ENCODE measurements at places on chromosomes 3 and 15.

DNA sequence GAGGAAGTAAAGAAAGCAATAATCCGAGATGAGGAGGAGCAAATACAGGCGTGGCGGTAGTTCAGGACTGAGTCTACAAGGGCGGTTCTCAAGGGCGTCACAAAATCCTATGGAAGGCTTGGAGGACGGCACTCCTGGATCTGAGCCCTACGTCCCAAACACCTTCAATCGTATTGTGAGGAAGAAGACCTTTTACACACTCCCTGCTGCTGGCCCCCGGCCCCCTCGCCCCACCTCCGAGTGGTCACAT, 747 bp downstream of the PLD1 start:
- peak; percentile 75 for DNase-seq

GRCh38 chr3:59425942-59426341, 376.1 kb upstream of the CFAP20DC start:
- DNase-seq = no peak

GRCh38 chr15:83587091-83587490, 66.8 kb upstream of the ADAMTSL3 start:
- no peak for DNase-seq

DNA sequence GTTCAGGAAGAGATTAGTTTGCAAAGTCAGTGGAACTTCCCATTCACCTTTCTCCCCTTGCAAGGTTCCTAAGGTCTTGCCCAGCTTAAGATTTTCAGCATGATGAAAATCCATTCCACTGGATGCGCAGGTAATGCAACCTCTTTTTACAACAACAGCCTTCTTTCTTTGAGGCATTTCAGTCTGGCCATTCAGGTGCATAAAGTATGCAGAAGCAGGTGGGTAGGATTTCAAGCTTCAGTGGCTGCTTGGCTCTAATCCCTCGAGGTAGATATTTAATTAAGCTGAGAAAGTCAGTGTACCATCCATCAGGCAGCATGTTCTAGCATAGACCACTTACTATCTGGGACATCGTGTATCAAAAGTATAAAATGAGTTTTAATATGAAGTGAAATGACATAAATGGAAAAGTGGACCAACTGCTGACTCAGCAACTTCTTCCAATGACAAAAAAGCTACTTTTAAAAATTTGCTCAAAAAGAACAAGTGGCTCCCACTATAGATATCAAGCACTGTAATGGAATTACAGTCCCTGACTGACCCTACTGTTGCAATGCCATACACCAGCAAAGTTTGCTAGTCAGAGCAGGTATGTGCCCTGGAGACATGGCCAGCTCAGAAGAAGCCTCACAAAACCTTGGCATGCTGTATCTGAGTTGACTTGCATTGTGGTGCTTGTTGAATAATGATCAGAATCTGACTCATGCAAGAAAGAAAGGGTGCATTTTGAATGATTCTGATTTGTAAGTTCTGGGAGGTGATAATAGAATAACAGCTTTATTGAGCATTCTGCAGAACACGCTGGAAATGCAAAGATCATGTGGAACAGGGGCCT, 459.9 kb upstream of the MCTP2 start:
- DNase-seq = no peak

- DNase-seq = no peak
These were observed 44.4 kb downstream of the PCOLCE2 start for GRCh38 chr3:142844339-142844977.

- no peak for DNase-seq
These were observed 27.7 kb downstream of the CCDC13 start for GRCh38 chr3:42745291-42745745.

DNA sequence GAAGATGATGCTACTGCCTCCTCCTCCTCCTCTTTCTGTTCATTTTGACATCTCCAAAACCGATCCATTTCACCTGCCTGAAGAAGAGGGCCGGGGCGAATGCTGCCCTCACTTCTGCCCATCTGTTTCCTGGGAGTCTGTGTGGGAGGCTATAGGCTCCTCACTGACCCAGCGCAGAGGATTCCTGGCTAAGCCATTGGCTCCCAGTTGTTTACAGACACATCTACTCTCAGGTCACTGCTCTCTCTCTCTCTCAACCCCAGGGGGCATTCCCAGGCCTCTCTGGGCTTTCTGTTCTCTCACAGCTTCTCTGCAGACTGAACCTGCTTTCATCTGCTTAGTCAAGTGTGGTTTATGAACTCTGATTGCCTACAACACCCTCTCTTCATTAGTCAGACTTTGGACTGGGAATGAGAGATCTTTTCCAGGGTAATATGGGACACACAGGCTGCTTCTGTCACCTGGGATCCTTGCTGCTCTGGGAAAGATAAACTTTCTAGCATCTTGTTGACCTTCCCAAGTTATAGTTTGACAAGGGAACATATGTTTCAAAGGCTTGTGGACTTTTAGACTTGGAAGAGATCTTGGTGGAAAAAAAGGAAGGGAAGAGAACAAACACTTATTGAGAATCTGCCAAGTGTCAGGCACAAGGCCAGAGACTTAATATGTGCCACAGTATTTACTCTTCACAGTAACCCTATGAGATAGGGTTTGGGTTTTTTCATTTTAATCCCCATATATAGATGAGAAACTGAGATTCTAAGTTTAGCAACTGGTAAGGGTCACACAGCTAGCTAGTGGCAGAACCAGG, 30.2 kb upstream of the USP3 start:
- no peak for DNase-seq

- peak; percentile 81 for DNase-seq
These were observed 135.4 kb downstream of the UACA start for GRCh38 chr15:70627734-70628548.

- DNase-seq = no peak
These were observed 120.9 kb downstream of the ATP10A start for GRCh38 chr15:25742041-25742730.

- DNase-seq = no peak
These were observed 1.8 kb downstream of the PIK3CA start for GRCh38 chr3:179149951-179150350.

- no peak for DNase-seq
These were observed 74.6 kb downstream of the CCK start for GRCh38 chr3:42191443-42191747.

DNA sequence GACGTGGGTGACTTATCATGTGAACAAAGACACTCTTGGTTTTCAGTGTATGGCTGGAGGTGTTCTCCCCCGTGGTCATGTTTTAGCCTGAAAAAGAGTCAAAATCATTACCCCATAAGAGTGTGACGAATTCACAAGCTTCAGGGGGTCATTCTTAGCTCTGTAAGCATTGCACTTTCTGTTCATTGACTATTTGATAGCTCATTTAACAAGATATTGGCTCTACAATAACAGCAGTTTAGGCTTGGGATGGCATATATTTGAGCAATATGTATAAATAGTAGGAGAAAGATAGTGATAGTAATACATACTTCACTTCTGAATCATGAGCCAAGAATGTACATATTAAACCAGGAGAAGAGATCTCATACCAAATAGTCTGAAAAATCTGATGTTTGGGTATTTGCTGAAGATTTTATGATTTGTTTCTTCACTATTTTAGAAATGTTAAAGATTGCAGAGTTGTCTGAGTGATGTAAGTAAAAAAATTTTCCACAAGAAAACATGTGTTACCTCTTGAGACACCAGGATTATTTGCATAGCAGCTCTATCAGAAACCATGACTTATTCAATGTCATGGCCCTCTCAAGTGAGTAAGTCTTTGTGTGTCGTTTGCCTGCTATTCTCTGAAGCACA, 996.0 kb downstream of the OTOL1 start:
- DNase-seq = no peak

GRCh38 chr3:6821411-6821810, 39.5 kb upstream of the GRM7 start:
- DNase-seq = no peak

DNA sequence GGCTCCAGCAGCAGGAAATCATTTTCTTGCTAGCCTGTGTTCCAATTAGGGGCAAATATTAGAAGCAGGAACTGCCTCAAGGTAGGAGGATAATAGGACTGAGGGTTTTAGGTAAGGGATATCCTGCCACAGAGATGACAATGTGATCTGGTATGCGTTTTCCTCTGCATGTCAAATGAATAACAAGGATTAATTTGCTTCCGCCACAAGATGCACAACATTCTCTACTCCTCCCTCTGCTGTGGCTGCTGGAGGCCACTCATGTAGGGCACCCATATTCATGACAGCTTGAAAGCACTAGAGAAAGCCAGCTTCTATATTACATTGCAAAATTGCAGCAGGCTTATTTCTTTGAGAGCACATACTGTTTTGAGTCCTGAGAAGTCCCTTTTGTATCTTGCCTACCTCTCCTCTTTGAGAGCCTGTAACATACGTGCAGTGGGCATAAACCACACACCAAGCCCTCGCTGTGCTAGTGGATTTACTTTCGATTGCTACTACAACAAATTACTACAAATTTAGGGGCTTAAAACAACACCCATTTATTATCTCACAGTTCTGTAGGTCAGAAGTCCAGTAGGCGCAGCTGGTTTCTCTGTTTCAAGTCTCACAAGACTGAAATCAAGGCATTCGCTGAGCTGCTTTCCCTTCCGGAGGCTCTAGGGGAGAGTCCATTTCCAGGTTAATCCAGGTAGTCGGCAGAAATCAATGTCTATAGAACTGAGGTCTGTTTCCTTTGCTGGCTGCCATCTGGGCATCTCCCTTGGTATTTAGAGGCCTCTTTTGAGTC, 5.9 kb upstream of the CD47 start:
- DNase-seq = peak; percentile 44

- no peak for DNase-seq
These were observed 125.6 kb upstream of the RASGRP1 start for GRCh38 chr15:38690216-38690615.

- peak; percentile 29 for DNase-seq
These were observed 1.6 kb downstream of the BBX start for GRCh38 chr3:107524326-107524840.

All from HL-60 (cell line).